ENCODE measurements at places on chromosomes 11 and 22. TPM values are rescaled to one million over a fixed set of nuclear protein-coding genes. Genes with fewer than 3 reads are reported as not detected.

GRIK4 gene
- 0.62 TPM for total RNA-seq

MMP1 gene
- 0.15 TPM for total RNA-seq

AHNAK gene
- total RNA-seq, result 844 TPM

INS gene
- not detected for total RNA-seq

LIF gene
- 34.4 TPM for total RNA-seq

SLC7A4 gene
- not detected for total RNA-seq

DRD4 gene
- 0.95 TPM for total RNA-seq
